Stimulated activated CD8-positive, alpha-beta memory T cell treated with anti-CD3 and anti-CD28 coated beads, Interleukin-15, amount 100 ng/mL, for 48 hours (primary cell): ENCODE measurements at places on chromosomes 16 and 17.

- no peak for DNase-seq
Observed at GRCh38 chr17:2466931-2467330, 44.8 kb downstream of the METTL16 start.

GRCh38 chr17:81380131-81380530 is 15.1 kb upstream of the BAHCC1 start:
- no peak for DNase-seq

DNA sequence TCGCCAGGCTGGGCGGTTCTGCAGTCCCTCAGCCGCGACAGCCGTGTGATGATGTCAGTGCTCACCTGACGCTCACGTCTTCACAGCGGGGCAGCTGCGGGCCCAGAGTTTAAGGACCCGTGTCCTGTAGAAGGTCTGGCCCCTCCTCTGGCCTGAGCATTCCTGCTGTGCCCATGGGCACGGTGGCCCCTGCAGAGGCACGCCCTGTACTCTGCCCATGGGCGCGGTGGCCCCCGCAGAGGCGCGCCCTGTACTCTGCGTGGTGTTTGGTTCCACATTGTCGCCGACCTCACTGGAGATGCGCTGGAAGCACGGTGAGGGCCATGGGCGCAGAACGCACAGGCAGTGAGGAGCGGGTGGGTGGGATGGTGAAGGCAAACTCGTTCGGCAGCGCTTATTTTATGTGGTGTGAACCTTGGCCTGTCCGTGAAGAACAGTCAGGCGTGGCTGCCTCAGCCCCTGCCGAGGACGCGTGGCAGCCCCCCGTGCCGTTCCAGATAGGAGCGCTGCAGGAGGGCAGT is 122.0 kb downstream of the BANP start:
- DNase-seq = no peak

DNA sequence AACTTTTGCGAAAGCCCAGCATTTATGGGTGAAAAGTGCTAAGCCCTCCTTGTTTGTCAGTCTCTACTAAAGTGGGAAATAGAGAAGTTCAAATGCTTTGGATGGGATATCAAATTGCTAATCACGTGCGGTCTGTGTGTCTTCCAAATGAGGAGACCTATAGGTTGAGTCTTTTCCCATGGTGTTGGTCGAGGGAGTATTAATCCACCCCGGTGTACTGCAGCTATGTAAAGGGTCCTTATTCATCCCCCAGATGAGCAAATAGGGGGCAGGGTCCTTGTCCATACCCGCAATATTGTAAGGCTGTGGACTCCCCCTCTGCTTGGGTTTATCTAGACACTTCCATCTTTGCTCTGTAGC is 14.6 kb downstream of the KIAA0513 start:
- DNase-seq = no peak

DNA sequence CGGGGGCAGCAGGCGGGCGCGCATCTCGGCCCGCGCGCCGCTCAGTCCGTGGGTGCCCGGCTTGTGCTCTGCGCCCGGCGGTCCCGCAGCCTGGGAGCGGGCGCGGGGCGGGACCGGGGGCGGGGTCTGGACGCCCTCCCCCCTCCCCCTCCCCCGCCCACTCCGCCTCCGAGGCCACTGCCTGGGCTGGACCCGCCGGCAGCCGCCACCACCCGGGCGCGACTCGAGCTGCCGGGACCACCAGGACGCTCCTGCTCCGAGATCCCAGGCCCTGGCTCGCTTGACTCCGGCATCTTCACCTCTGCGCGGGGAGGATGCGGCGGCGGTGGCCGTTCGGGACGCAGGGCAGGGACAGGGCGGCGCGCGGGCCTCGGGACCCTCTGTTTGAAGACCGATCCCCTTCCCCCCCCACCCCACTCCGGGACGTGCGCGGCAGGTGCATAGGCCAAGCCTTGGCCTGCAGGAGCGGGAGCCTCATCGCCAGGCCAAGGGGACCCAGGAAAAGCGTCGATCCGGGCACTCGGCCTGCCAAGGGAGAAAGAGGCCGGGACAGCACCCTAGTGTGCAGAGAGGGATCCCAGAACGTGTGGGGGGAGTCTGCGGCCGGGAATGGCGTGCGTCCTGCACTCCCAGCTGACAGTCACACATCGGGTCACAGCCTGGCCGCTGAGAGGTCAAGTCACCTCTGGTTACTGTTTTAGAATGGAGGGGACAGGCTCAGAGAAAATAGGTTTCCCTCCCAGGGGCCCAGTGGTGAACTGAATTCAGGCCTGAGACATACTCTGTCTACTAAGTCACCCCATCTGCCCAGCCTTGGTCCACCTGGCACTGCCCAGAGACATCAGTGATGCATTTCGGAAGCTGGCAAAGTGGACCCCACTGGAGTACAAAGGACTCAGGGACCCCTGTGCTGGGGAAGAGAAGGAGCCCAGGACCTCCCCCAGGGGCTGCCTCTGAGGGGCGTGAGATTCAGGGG is at the start of gene HS3ST6:
TSS of gene HS3ST6 (minus strand) at position 65 of the 976 bp plus-strand sequence. CDS start 92 bp downstream, outside the sequence.
- DNase-seq = no peak

DNA sequence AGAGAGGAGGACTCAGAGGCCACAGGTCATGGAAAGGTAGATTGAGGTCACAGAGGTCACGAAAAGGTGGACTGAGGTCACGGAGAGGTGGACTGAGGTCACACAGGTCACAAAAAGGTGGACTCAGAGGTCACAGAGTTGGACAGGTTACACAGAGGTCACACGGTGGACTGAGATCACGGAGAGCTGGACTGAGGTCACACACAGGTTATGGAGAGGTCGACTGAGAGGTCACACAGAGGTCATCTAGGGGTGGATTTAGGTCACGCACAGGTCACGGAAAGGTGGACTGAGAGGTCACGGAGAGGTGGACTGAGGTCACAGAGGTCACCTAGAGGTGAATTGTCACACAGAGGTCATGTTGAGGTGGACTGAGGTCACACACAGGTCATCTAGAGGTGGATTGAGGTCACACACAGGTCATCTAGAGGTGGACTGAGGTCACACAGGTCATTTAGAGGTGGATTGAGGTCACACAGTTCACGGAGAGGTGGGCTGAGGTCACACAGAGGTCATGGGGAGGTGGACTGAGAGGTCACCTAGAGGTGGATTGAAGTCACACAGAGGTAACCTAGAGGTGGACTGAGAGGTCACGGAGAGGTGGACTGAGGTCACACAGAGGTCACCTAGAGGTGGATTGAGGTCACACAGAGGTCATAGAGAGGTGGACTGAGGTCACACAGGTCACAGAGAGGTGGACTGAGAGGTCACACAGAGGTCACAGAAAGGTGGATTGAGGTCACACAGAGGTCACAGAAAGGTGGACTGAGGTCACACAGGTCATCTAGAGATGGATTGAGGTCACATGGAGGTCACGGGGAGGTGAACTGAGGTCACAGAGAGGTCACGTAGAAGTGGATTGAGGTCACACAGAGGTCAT is 26.7 kb upstream of the JPT2 start:
- DNase-seq = no peak

- no peak for DNase-seq
Observed at GRCh38 chr17:62876063-62876462, 67.9 kb upstream of the MARCHF10 start.

DNA sequence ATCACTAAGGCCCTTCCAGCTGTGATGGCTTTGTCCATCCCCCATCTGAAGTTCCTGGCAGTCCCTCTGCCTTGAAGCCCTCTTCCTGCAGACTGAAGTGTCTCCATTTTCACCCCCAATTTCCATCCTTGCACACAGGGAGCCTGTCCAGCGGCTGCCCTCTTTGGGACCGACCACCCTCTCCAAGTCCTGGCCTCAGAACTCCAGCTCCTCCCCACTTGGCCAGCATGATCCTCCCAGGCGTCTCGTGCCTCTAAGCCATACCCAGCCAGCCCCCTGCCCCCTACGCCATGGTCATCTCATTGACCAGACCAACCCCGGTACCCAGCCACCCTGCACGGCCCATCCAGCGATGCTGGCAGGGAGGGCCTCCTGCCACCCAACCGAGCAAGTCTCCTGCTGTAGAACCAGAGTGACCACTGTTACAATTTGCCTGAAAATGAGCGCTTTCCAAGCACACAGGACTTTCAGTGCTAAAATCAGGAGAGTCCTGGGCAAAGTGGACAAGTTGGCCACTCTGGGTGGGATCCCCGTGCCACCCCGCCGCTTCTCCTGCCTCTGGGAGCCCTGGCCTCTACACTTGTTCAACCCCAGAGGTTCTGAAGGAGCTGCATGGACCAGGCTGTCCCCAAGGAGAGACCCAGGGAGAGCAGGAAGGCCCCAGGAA is 362.0 kb downstream of the SEC14L1 start:
- no peak for DNase-seq

DNA sequence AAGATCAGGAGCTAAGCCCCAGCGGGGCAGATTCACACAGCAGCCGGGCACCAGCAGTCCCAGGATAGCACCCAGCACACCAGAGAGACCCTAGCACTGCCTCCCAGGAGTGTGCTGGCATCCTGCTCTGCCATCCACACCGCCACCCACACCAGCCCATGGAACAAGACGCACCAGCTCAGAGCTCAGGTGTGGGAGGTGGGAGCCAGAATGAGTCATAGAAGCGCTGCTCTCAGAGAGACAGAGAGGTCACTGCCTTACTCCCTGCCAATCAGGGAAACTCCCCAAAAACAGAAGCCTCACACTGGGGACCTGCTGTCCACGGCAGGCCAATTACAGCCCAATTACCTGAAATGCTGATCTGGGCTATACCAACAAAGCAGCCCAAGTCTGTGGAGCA is 64.9 kb downstream of the CDYL2 start:
- no peak for DNase-seq

GRCh38 chr16:66278111-66278531 is 88.4 kb upstream of the CDH5 start:
- DNase-seq = no peak

DNA sequence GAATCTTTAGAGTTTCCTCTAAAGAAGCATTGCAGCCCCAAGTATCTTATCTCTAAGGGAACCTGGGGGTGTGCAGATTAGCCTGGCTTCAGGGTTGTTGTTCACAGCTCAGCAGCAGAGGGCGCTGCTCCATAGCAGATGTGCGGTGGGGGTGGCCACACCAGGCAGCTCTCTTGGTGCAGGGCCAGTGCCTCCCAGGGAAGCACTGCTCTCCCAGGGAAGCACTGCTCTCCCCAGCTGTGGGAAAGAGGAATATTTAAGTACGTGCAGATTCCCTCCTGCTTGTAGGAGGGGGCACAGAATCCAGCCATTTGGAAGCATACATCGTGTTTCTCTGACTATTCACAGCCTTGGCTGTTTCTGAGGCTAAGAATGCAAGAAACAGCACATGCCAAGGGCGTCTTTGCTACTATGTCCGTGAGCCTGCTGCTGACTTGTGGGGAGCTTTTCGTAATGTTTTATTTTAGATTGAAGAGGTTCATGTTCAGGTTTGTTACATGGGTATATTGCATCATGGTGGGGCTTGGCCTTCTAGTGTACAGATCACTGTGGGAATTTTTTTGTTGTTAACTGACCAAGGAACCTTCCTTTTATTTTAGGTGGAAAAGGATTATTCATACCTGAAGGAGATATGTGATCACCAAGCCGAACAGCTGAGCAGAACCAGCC is 217.8 kb downstream of the SPECC1 start:
- DNase-seq = peak; percentile 48

DNA sequence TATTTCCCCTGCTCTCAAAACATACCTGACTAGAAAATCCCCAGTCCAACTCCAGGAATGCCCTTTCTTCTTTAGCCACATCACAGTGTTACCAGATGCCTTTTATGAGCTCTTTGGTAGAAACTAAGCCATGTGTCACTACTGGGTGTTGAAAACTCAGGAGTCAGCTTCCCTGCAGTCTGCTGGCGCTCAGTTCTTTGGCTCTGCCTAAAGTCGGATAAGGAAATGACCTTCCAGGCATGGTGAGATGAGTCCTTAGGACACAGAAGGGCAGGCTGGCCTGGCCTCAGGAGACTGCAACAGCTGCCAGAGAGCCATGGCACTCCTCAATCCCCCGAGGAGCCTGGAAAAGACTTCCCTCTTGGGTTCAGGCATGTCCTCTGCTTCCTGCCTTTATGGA is 89.1 kb downstream of the CDH13 start:
- DNase-seq = no peak

DNA sequence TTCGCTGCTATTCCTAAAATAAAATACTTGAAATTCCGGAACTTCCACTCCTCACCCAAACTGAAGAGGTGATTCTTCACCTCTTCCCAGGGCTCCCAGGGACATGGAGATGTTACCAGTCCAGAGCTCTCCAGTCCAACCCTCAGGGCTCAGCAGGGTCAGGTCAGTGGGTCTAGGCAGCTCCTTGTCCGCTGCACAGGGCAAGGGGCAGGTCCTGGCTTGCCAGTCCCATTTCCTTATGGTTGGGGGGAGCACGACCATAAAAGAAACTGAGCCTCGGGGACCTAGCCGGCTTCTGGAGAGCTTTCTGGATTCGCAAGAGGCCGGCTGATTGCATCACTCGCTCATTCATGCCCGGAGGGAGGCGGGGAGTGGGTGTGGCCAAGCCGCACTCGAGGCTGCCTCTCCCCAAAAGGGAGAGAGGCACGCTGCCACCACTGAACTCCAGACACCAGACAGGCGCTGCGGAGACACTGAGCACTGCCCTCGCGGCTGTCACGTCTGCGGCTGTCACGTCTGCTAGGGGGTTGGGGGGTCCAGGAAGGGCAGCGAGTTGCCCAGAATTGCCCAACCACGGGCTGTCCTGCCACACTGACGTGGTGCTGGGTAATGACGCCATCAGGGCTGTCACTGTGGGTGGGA is 15.8 kb downstream of the SLC7A5 start:
- peak; percentile 86 for DNase-seq

GRCh38 chr17:70040336-70040735 is 34.7 kb upstream of the KCNJ16 start:
- no peak for DNase-seq

- no peak for DNase-seq
Observed at GRCh38 chr16:48537909-48538745, 71.9 kb downstream of the N4BP1 start.

- no peak for DNase-seq
Observed at GRCh38 chr17:17553217-17554195, 38.0 kb downstream of the PEMT start.

- no peak for DNase-seq
Observed at GRCh38 chr16:50778284-50779163, 36.6 kb downstream of the CYLD start.

GRCh38 chr16:53558710-53559109 is 55.7 kb upstream of the AKTIP start:
- no peak for DNase-seq

DNA sequence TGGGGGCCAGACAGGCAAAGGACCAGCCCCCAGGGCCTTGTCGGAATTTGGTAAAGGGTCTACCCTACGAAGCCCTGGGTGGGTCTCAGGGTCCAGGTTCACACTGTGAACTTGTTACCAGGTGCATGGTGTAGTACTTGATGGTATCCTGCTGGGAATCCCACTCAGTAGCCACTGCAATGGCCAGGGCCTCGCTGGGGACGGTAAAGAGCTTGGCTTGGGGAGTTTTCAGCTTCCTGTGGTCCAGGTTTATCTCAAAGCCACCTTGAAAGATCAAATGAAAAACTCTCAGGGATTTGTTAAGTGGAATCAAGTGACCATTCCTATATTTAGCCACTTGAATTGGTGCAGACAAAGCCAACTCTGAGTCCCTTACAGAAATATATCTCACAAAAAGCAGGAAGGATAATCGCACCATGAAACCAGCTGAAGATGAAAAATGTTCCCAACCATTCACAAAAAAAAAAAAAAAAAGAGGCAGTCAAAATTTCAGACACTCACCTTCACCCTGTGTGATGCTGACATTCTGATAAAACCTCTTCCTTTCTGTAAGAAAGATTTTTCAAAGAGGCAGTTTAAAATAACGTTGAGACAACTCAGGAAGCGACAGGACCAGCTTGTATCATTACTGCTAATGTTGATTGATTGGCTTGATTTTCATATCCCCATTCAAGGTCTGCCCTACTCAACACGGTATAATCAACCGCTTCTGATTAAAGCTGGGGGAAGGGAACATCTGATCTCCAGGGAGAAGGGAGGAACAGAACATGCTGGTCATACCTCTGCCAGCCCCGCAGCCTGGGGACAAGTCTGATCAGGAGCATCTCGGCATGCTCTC is 10.6 kb downstream of the ATPAF2 start:
- no peak for DNase-seq

- no peak for DNase-seq
Observed at GRCh38 chr17:3015890-3016289, 47.5 kb downstream of the OR1D5 start.
